ENCODE measurements at places on chromosomes 1 and 21.

GRCh38 chr1:29912425-29912824, 676.1 kb downstream of the PTPRU start:
- no peak for DNase-seq

DNA sequence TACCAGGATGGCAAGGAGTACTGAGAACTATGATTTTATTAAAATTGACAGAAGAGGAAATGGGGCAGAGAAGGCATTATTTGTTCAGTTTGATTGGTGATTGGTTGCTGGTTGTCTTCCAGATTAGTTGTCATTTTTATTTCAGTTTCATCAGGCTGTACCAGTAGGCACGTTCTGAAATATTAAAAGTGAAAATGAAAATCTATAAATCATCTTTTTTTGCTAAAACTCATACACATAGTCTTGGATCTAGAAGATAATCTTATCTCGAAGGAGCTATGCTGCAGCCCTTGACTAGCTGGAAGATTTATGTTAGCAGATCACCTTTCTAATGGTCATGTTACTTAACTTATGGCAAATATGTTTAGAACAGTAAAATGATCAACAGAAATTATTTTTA, 29.0 kb downstream of the NEK7 start:
- DNase-seq: no peak

DNA sequence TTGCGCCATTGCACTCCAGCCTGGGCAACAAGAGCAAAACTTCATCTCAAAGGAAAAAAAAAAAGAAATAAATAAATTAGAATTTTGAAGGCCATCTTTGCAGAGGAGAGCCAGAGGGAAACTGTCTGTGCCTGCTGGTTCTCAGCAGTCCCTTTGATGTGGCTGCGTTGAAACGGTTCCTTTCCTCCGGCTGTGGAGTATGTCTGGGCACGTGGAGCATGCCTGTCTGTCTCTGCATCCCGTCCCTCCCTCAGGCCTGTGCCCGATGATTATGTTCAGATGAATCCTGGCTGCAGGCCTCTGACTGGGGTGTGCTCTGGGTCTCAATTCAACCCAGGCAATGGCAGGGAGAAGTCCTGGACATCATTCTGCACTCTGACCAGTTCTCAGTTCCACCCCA, 33.4 kb downstream of the KIAA1614 start:
- DNase-seq: no peak

DNA sequence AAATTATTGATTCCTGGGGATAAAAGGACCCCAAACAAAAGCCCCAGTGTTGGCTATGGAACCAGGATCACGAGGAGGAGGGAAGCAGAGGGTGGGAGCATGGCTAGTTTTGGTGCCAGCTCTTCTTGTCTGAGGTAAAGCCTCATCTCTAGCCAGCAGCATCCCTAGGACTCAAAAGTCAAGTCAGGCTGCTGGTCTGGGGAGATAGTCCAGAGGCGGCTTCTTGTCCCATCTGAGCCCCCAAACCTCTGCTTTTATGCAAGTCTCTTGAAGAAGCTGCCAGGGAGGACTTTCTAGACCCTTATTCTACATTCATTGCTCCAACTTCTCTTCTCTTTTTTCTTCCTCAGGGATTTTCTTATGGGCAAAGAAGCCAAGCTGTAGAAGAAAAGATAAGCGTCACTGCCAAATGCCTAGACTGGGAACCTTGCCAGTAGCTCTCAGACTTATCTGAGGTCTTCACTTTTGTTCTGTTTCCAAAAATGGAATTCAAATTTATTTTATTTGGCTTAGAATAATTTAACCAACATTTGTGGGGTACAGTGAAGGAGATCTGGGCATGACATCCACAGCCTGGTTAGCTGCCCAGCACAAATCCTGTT, 6.9 kb upstream of the ANKRD35 start:
- DNase-seq: no peak

- no peak for DNase-seq
These were observed 313.9 kb downstream of the BARHL2 start for GRCh38 chr1:90402893-90403849.

- no peak for DNase-seq
These were observed 69.5 kb upstream of the ERRFI1 start for GRCh38 chr1:8095584-8095983.

DNA sequence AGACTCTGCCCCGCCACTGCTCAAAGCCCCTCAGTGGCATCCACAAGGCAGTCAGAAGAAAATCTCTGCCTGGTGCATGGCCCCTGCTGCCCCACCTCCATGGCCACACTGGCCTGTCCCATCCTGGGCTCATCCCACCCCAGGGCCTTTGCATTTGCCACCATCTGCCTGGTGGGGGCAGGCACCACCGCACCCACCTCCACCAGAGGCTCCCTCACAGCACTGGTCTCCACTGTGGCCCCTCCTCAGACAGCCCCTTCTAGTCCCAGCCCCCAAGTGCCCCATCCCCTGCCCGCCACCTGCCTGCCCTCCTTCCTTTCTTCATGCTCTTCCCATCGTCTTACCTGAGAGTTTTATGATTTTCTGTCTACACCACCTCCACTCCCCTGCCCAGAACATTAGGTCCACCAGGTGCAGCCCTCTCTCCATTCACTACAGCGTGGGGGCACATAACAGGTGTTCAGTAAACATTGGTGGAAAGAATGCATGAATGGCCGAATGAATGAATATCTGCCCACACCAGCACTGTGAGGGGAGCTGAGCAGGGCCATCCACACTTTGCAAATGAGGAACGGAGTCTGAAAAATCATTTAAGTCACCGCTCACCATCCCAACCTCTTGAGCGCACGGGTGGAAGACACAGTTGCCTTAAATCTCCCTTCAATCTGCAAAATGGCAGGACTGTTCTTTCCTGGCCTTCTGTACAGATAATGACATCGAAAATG, 2.1 kb downstream of the PRDM15 start:
- no peak for DNase-seq

DNA sequence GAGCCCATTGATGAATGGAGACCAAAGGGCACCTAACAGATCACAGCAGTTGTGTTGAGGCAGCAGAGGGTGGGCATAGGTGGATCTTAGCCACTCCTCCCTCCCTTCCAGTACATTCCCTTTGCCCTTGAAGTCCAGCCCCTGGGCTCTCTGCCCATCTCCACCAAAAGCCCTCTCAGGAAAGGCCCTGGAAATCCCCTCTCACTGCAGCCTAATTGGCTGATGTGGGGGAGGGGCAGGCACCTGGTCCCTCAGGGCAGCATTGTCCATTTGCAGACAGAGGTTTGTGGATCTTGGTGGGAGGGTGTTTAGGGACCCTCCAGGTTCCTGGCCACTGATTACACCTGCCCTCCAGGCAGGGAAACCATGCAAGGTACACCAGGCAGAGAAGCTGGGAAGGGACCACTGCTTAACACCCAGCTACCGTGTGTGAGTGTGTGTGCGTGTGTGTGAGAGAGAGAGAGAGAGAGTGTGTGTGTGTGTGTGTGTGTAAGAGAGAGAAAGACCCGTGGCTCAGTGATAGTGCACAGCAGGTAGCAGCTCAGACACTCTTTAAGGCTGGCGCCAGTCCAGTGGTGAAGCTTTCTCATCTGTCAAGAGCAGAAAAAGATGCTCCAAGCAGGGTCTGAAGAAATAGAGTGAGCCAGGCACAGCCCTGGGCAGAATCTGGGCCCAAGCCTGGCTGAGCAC, 71.1 kb downstream of the MATN1 start:
- no peak for DNase-seq

DNA sequence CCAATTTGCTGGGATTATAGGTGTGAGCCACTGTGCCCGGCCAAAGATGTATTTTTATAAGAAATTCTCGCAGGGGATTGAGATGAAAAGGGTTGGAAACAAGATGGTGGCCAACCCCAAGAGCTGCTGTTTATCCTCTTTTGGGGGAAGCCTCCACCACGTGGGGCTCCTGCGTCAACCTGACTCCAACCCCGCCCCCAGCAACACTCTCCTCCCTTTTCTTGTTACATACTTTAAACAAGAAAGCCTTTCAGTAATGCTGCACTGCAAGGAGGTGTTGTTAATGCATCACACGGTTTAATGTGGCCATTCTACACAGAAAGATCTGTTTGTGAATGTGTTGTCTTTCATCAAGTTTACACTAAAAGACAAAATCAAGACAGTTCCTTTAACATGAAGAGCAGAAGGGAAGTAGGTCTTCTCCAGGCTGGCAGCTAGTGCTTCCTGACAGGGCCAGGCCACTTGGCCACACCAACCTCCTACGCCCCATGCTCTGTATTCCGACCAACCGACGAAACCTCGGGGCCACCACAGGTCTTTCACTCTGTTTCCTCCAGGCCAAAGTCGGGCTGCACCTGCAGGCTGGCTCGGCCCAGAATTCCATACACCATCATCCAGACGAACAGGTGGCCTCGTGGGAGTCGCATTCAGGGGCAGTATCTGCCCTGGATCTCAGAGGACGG, 25.9 kb downstream of the C2CD2 start:
- DNase-seq: no peak

DNA sequence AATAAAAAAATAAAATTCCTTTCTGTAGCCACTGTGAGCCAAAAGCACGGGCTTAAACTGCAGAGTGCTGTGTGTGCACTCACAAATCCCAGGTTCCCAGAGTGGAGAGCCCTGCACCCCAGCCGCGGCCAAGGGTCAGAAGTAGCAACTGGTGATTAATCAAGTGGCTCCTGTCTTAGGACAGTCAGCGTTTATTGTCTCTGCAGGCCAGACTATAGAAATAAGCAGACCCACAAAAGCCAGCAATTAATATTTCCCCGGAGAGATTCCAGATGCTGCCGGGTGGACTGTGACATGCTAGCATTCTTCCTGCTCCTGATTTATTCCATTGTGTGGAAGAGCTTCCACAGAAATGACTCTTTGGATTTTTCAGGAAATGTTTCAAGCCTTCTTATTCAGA, 412.2 kb downstream of the KIF26B start:
- DNase-seq: no peak

DNA sequence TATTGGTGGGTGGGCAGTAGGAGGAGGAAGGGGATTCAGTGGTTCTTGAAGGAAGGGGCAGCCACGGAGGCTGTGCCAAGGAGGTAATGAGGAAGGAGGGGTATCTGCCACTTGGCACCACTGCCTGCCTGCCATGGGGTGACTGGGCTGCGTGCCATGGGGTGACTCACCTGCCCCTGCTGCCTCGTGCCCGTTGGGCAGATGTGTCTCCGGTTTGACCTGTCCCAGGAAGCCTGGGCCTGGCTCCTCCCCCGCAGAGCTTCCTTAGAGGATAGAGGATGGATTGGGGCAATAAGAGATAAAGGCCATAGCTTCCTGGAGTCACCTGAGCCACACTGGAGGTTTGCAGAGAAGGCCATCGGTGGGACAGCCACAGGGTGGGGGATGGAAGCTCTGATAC, 1.7 kb downstream of the PADI3 start:
- DNase-seq: no peak

- no peak for DNase-seq
These were observed 34.0 kb upstream of the BACE2 start for GRCh38 chr21:41133874-41134522.

GRCh38 chr1:170583186-170583585, 51.2 kb downstream of the GORAB start:
- DNase-seq: no peak

DNA sequence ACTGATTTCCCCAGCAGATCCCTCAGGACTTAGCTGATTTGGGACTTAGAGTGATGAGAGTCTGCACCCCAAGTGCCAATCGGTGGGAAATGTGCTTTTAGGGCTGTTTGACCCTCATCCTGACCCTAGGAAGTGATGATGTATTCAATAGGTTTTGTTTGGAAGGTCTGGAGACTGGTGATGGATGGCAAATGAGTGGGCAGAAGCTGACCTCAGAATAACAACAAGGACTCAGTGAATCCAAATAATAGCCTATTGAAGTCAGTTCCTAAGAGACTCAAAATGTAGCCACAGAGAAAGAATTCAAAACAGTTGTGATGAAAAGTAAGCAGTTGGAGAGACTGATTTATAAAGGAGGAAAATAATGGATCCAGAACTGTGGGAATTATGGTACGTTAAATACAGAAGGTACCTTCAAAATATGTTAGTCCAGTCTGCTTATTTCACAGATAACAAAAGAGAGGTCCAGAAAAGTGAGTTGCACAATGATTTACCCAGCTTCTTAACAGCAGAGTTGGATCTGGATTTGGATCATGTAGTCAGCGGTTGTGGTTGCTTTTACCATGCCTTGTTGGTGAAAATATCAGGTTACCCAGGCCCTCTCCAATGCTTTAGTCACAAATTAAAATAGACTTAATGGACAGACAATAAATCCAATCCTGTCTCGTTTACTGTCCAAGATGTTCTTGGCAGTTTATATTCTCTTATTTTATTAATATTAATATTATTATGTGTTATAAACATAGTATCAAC, 123.0 kb upstream of the PTBP2 start:
- DNase-seq: no peak

- no peak for DNase-seq
These were observed 633.2 kb upstream of the NEGR1 start for GRCh38 chr1:72915581-72915980.

GRCh38 chr1:108107658-108108057, 92.5 kb downstream of the SLC25A24 start:
- no peak for DNase-seq

GRCh38 chr1:207963427-207964194, 52.7 kb upstream of the CD34 start:
- peak; percentile 70 for DNase-seq

DNA sequence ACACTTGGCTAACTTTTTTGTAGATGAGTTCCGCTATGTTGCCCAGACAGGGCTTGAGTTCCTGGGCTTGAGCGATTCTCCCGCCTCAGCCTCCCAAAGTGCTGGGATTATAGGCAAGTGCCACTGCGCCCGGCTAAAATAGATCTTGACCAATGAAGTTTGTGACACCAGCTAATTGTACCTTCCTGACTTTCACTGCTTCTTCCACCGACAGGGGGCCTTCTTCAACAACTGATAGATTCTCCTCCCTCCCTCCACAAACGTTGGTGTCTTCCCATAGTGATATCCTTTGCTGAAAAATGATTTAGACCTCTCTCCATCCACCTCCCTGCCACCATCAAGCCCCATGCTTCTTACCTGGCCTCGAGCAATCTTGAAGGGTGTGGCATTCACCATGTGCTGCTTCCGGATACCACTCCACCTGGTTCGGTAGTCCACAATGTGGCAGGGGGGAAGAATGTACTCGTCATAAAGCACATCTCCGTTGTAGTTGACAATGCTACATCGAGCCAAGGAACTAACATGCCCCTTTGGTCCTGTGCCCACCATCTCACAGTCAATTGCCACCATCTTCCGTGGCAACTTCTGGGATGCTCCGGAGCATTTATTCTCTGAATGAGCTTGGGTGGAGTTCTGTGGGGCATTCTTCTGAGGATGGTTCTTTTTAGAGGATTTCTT, 1.6 kb upstream of the METTL25B start:
- DNase-seq: no peak

GRCh38 chr1:164609089-164609488, 50.1 kb downstream of the PBX1 start:
- DNase-seq: no peak

GRCh38 chr1:195933835-195934234, 674.4 kb downstream of the KCNT2 start:
- no peak for DNase-seq

- DNase-seq: no peak
These were observed at the start of gene ERICH3 for GRCh38 chr1:74673351-74674111. ERICH3 (minus strand) TSS chr1:74673792; CDS start chr1:74673519, 273 bp downstream.

GRCh38 chr1:76786222-76786621, 81.1 kb upstream of the ST6GALNAC5 start:
- no peak for DNase-seq

- no peak for DNase-seq
These were observed 4.1 kb upstream of the SMYD3 start for GRCh38 chr1:246511203-246511602.

Measured in effector memory CD4-positive, alpha-beta T cell (primary cell).